ENCODE measurements at places on chromosomes 16 and 17.

- no peak for DNase-seq
These were observed 39.8 kb downstream of the RMI2 start for GRCh38 chr16:11384956-11385586.

- no peak for DNase-seq
These were observed 490.3 kb upstream of the GOT2 start for GRCh38 chr16:59224401-59224800.

DNA sequence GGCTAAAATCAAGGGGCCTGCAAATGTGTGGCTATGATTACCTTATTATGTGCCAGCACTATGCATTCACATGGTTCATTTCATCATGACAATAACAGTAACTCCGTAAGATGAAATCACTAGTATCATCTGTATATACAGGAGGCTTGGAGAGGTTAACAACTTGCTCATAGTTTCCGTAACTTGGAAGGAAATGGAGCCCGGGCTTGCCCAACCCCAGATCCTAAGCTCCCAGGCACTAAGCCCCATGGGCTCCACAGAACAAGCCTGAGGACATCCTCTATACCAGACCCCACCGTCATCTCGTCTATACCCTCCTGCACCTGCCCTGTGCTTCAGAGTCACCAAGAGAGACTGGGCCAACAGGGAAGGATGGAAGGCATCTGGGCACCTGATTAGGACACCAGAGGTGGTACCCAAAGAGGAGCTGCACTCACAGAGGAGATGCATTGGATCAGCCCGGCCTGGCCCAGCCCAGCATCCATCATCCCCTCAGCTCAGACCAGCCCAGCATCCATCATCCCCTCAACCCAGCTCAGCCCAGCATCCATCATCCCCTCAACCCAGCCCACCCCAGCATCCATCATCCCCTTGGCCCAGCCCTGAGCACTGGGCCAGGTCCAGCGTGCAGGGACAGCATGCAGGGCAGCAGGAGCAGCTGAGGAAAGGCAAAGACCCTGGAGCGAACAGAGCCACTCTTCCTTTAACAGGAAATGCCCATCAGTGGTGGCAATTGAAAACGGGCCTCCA, 28.5 kb downstream of the NSMCE1 start:
- DNase-seq, result no peak

DNA sequence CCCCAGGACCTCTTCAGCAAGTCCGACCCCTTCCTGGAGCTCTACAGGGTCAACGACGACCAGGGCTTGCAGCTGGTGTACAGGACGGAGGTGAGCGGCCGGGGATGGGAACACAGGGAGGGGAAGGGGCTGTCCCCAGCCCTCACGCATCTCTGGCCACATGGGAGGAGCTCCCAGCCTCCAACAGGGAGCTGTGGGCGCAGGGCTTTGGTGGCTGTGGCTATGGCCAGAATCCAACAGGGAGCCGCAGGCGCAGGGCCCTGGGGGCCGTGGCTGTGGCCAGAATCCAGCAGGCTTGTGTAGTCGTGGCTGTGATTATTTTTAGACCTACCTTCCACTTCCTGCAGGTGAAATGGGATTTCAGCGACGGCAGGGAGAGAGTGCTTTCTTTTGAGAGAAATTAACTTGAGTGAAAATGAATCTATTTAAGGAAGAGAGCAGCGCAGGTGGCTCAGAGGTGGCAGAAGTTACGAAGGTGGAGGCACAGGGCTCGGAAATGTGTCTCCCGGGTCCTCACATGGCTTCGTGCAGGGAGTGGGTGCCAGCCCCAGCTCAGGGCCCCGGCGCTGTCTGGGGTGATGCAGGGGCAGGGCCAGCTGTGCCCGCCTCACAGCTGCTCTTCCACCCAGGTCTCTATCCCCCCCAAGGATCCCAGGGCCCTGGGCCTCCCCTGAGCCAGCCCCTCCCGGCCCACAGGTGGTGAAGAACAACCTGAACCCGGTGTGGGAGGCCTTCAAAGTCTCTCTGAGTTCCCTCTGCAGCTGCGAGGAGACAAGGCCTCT, 9.4 kb downstream of the CPNE7 start:
- DNase-seq, result no peak

DNA sequence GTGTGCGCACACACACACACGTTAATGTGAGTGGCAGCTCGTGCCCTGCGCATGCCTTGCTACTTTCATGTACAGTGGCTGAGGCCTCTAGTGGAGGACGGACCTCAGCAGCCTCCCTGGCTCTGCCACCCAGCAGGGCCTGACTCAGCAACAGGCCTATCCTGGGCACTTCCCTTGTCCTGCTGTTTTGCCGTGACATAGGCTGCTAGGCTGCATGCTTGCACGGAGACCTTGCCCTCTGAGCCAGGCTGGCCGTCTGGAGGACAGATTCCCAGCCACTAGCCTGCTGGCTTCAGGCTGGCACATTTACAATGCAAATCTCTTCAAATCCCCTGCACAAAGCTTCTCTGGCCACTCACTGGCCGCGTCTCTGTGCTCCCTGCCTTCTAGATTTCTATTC, 9.5 kb downstream of the RNF213 start:
- DNase-seq, result no peak

- no peak for DNase-seq
These were observed 26.1 kb downstream of the GLG1 start for GRCh38 chr16:74580833-74581232.

DNA sequence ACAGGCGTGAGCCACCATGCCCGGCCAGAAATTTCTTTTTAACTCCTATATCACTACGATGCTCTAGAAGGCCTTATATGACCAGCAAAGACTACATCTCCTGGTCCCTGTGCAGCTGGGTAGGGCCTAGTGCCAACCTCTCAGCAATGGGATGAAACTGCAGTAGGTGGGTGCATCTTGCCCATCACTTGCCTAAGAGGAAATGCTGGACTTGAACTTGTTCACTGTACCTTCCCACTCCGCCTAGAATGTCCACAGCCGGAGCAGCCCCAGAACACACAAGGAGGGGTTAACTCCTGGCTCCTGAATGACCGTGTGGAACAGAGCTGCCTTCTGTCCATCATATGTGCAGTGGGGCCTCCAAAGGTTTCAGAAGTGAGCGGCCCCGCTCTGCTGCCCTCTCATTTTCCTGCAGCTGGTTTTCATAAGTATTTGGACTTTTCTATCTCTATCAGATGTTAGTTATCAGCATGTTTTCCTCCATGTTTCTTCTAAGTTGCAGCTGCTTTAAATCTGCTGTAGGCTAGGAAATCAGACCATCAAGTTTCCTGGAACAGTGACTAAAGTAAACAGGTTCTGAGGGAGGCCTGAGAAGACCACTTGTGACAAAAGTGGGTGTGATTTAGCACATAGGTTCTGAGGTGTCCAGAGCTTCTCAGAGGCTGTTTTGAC, 52.5 kb downstream of the WSB1 start:
- DNase-seq, result no peak

DNA sequence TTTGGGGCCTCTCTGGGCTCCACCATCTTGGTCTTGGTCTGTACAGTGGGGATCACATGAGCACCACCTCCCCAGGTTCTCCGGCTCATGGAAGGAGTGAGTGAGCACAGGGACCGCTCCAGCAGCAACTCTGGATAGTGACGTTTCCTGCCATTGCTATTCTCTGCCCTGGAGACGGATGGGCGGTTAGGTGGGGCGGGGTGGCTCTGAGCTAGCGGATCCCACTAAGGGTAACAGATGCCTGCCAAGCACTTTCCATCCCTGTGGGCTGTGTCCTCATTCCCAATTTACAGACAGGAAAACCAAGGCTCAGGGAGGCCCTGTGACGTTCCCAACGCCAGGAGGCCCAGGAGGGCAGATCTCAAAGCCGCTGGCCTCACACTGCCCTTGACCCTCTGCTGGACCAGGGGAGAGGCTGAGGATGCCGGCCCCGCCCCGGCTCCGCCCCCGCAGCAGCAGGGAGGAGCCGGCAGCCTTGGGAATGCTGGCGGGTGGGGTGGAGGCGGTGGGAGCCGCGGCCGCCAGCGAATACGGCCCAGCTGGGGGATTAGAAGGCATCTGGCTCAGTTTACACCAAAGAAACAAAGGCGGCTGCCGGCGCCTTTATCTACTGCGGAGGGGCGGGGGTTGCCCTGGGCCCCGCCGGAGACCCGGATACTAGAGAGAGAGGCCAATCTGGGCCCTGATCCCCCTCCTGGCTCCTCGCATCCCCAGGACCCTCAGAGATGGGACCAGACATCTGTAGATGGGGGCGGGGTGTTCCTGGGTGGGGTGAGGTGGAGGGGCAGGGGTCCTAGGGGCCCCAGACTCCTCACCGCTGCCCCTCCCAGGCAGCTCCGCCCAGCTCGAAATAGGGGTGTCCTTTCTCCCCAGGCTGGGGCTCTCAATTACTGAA, 122.3 kb upstream of the CIBAR2 start:
- no peak for DNase-seq

DNA sequence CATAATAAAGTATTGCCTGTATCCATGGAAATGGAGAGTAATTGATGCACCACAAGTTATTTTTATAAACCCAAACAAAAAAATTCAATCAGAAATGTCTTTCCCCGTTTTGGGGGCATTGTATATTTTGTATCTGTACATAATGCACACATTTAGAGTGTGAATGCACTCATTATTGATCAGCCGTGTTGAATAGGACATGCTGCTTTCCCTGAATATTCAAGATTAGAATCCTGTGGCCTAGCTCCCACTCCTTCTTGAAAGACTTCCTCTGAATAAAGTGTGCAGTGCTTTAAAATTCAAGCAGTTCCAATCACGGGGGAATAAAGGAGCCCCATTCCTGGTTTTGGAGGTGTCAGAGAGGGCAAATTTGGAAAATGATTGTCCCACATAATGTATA, 103.8 kb upstream of the TOX3 start:
- no peak for DNase-seq

GRCh38 chr16:88552815-88553214, 17.4 kb upstream of the ZC3H18 start:
- DNase-seq, result no peak

GRCh38 chr17:47404875-47405274, 81.1 kb downstream of the EFCAB13 start:
- DNase-seq, result no peak

DNA sequence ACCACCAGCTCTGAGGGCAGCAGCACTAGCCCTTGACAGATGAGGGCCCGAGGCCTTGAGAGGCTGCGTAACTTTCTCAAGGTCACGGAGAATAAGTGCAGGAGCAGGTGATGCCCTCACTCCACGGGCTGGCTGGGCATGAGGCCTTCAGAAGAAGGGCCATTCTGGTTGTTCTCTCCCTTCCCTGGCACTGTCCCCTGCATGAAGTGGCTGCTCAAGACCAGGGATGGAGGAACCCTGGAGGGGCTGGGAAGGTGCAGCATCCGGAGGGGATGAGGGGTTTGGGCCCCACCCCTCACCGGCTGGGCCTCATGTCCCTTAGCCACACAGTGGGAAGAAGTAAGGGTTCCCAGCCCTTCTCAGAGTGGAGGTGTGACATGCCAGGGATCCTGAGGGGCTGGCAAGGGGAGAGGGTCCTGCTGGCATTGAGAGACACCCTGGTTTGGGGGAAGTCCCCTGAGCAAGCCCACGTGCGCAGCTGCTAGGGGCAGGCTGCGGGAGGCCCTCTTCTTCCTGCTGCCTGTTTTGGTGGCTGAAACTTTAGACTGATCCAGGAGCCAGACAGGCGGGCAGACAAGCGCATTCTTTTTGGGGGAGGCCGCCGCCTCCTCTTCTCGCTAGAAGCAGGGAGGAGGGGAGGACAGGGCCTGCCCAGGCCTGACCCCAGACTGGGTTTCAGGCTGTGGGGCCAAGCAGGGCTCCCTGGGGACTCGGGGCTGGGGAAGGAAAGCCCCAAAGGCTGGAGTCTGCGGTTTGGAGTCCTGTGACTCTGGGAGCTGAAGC, 74.0 kb downstream of the N4BP1 start:
- DNase-seq, result peak; percentile 75

DNA sequence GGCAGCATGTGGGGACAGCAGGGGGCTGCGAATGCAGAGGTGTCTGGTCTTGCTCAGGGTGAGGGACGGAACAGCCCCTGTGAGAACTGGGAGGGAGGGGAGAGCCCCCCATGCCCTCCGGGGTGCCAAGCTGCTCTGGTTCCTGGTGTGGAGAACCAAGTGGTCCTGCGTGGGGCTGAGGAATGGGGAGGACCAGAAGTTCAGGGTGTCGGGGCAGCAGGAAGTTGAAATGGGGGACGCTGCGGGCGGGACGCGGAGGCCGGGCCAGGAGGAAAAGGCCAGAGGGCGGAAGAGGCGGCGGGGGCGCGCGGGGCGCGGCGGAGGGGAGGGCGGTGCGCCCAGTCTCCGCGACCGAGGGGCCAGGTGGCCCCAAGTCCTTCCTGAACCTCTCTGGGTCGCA, 3.6 kb downstream of the ALDH3A1 start:
- no peak for DNase-seq

DNA sequence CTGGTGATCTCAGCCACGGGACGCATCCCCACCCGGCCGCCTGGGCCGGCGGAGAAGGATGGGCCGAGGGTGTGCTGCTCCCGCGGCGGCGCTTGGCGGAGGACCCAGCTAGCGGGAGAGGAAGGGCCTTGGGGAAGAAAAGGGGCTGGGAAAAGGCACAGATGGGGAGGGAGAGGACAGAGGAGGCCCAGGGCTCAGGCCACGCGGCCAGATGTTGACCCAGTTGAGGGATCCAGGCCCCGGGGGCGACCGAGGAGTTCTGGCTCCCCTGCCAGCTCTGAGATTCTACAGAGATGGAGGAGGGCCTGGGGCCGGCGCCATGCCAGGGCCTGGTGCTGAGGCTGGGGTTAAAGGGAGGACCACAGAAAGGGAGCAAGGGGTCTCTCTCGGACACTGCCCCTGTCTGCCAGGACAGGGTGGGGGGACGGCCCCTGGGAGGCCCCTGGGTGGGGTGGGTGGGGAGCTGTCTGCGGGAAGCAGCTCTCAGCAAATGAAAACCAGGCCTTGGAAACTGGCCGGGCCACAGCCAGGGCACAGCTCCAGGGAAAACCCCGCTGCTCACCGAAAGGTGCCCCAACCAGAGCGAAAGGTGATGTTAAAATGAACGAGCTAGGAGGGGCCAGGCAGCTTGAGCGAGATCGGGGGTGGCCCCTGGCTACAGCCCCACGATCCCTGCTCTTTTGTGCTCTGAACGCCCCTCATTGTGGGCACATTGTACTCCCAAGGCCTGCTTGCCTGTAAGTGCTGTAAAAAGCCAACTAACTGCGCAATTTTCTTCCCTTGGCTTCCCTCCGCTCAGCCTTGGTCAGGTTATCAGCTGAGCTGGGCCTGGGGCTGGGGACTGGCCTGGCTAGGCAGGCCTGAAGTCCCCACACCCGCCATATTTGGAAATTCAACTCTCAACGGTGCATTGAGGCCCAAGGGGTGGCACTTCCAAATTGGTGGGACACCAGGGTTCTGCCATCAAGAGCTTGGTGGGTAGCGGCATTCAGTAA, 191.4 kb downstream of the ZNF423 start:
- DNase-seq, result no peak

All from DND-41 (cell line).